ENCODE measurements at places on chromosomes 16 and 17. TPM values are rescaled to one million over a fixed set of nuclear protein-coding genes. Genes with fewer than 3 reads are reported as not detected.

CD300E gene
- total RNA-seq, result 0.10 TPM

DNA sequence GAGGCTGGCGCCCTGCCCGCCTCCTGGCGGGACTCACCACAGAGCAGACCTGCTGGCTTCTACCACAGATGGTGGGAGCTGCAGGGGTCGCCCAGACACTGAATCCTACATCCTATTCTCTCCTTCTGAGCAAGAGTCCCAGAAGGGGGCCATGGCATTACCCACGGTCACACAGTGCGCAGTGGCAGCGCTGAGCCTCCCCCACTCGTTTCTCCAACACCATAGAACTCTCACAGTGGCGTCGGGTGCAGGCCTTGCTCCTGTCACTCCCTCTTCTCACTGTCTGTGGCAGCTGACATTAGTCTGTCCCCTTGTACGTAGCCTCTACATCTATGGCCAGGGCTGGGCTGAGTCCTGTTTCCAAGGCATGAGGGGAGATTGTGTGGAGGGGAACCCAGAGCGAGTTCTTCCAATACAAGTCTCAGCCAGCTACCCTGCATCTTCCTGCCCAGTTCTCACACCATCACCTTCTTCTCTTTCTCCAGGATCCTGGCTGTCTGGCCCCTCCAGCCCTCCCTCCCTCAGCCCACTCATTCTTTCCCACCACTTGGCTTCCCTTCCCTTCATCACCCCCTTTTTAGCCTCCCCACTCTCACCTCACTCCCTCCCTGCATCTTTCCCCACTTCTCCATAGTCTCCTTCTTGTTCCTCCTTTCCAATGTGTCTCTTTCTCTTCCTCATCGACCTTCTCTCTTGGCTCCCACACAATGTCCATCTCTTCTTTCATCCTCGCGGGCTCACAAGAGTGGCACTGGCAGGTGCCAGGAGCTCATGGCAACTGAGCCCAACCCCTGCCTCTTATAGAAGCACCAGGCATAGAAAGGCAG is 5.9 kb downstream of the UBTF start:
- H3K27me3 ChIP-seq, result no peaks in the 10 kb centered on the region
- DNase-seq, result no peak
- H3K4me1 ChIP-seq, result peaks cover 75% of the 10 kb centered on the region
- H3K4me3 ChIP-seq, result no peak overlapping the region

- H3K36me3 ChIP-seq, result no peaks in the 10 kb centered on the region
- H3K4me1 ChIP-seq, result no peaks in the 10 kb centered on the region
- no peak overlapping the region for H3K4me3 ChIP-seq
Observed at GRCh38 chr16:26051063-26051462, 359.3 kb downstream of the HS3ST4 start.

- H3K4me1 ChIP-seq, result peaks cover 13% of the 10 kb centered on the region
- no peak overlapping the region for H3K27ac ChIP-seq
- no peak for DNase-seq
- H3K36me3 ChIP-seq, result no peaks in the 10 kb centered on the region
Observed at GRCh38 chr17:42975265-42975664, 4.6 kb downstream of the PTGES3L start.

GRCh38 chr17:74250324-74250995 is 23.6 kb upstream of the DNAI2 start:
- H3K36me3 ChIP-seq, result no peaks in the 10 kb centered on the region
- no peak overlapping the region for H3K4me3 ChIP-seq
- H3K4me1 ChIP-seq, result no peaks in the 10 kb centered on the region
- H3K27me3 ChIP-seq, result no peaks in the 10 kb centered on the region
- no peak for DNase-seq
